ENCODE measurements at places on chromosomes 5 and 9. TPM values are rescaled to one million over a fixed set of nuclear protein-coding genes. Genes with fewer than 3 reads are reported as not detected.

DNA sequence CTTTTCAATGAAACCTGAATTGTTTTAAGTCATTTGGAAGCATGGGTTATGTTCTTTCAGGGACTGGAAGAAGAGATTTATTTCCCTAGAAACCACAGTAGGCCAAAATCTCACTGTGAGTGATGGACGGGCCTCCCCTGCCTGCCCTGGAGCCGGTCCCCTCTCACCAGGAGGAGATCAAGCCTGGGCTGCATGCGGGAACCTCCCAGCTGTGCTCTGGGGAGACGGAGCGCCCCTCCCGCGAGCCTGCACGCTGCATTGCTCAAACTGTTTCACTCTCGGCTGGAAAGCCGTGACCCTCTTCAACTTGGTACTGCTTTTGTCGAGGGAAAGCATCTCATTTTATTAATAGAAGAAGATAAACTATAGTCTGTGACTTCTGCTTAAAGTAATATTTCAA lies 85.4 kb downstream of the IRX2 start:
- no peak for DNase-seq

- no peak for DNase-seq
Observed at GRCh38 chr5:167525004-167525403, 766.4 kb upstream of the WWC1 start.

GRCh38 chr9:4011054-4011453 lies 288.8 kb downstream of the GLIS3 start:
- DNase-seq: no peak

DNA sequence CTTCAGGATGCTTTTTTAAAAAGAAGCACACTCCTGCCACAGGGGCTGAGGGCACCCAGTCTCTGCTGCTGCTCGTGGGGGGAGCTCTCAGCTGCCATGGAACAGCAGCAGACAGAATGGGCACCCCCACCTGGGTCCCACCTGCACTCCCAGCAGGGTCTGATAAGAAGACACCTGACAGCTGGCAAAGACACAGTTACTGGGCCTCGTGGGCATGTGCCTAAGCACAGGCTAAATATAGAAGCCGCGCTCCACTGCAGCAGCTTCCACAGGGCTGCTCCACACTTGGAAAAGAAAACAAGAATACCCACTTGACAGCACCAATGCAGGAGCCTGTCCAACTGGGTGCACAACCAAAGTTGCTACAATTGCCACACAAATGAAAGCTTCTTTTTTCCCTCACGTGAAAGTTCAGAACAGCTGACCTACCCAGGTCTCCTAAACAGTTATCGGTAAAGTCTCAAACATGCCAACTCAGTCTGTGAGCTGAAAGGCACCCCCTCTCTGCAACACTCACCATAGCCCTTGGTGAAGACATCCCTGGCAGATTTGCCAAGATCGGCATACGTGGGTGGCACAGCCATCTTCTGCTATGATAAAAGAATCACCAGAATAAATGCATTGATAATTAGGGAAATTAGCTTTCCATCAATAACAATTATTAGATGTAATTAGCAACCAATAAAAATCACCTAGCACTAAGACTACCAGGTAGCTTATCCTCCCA lies 12.2 kb downstream of the VDAC1 start:
- DNase-seq: no peak

CDKN2A gene
- total RNA-seq: 17.5 TPM
